Muscle of back (tissue), 13 donors: ENCODE measurements at places on chromosomes 6 and 20.

GRCh38 chr20:57566399-57566798 lies 5.5 kb downstream of the PCK1 start:
- DNase-seq = no peak

DNA sequence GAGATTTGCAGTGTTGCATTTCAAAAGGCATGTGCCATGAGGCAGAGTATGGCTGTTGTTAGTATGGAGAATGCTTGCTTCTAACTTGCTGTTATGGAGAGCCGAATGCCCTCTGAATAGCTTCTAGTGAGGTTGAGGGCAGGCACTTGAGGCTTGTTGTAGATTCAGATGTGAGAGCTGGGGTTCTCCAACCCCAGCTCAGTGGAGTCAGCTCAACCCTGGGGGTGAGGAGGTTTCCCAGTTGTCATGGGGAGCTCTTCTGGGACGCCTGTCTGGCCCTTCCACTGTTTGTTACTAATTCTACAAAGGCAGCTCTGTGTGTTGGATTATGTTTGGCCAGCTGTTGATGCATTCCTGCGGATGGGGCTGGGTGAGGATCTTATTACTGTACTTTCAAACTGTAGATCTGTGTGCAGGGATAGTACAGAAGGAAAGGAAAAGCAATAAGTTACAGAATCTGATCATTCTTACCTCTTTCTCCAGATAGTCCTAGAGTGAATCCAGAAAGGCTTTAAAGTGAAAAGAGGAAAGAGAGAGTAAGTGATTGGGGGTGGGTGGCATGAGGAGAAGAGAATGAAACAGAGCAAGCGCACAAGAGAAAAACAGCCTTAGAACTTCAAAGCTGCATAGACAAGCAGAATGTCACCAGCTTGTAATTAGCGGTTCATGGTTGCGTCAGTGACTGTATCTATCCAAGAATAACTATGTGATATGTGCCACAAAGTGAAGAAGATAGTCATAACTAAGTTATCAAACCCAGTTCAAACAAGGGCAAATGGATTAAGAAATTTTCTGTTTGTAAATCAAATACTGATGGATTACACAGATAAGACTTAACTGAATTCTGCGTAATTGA lies 148.7 kb downstream of the PRL start:
- DNase-seq = peak; percentile 94

GRCh38 chr6:96124778-96125177 lies 109.0 kb downstream of the FUT9 start:
- DNase-seq = no peak

DNA sequence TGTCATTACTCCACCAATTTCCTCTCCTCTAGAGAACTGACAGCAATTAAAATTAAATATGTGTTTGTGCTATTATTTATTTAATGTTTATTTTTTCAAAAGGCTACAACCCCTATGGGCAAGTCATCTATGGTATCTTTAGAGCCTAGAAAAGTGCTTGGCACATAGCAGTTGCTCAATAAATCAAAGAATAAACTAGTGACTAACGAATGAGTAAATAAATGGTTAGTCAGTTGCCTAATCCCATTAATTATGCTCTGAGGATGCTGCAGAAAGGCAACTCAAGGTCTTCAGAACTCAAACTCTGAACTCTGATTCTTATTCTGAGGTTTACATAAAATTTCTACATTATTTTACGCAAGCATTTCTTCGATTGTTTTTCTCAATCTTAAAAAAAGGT lies 193.0 kb upstream of the TSHZ2 start:
- no peak for DNase-seq

- DNase-seq = no peak
Measured at GRCh38 chr20:10637563-10637962, 36.2 kb downstream of the JAG1 start.

DNA sequence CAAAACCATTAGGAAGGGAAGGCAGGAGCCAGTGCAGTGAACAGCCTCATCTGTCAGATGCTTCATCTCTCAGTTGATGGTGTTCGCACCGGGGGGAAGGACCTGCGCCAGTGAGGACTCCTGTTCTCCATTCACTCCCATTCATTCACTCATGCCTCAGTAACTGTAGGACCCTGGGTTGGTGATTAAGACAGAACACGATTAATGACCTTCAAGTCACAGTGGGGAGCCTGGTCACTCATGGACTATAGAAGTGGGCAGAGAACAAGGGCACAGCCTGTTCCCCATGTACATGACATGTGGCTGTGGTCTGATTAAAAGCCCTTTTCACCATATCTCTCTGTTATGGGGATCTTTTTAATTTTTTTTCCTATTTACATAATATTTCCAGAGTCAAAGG lies 113.3 kb downstream of the RPS12 start:
- no peak for DNase-seq

GRCh38 chr6:3061501-3061941 lies 6.8 kb upstream of the RIPK1 start:
- peak; percentile 92 for DNase-seq

DNA sequence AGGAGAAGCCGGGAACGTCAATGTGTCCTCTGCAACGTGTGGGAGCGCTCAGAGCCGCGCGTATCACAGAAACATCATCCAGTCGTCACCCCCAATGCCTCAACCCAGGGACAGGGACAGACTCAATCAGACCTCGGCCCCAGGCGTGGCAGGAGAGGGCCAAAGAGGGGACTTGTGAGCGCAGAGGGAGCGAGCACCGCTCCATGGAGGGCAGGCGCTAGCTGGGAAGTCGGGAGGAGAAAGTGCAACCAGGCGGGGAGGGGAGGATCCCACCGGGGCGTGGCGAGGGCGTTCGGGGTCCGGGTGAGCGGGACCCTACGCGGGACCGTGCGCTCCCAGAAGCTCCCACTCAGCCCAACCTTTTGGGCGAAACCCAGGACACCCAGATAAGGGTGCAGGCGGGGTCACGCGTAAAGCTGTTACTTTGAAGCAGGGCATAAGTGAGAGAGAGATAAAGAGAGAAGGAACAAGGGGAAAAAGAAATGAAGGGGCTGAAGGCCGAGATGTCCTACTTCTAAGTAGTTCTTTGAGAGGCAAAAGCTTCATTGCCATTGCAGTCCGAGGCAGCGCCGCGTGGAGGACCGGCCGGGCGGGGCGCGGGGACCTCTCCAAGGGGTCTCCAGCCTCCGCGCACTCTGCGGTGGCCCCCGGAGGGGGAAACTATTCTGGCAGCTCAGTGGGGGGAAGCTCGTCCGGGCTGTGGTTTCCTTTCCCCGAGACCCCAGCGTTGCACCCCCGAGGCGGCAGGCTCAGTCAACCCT lies 862 bp upstream of the SOBP start:
- peak; percentile 90 for DNase-seq

- no peak for DNase-seq
Measured at GRCh38 chr6:14210077-14210476, 92.5 kb downstream of the CD83 start.

DNA sequence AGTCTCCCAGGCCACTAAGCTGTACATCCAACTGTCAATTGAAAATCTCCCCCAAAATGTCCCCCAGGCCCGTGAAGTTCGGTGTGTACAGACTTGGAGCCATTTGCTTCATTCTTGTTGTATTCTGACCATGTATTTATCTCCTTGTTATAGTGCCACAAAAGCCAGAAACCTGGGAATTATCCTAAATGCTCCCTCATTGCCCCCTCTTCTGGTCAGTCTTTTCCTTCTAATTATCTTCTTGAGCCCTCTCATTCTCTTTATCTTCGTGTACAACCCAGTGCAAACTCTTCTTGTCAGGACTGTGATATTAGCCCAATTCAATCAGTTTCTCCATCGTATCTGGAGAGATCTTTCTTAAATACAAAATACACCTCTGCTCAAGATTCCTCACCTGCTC lies 64.7 kb downstream of the RFX6 start:
- DNase-seq = no peak

GRCh38 chr6:17456711-17457110 lies 63.3 kb downstream of the CAP2 start:
- DNase-seq = no peak

DNA sequence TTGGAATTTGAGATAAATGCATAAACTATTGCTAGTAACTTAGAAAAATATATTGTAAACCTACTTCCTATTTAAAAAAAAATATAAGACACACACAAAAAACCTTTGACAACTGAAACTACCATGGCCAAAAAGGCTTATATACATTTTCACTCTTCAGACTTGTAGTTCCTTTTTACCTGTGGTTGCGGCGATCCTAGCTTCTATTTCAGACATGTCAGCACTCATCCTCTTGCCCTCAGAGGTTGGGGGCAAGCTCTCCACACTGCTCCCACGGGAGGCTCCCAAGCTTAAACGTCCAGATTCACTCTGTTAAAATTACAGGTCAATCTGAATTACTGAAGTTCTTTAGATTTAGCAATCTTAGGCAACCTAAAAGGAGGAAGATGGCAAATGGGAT lies 39.8 kb downstream of the MAP3K7 start:
- no peak for DNase-seq

DNA sequence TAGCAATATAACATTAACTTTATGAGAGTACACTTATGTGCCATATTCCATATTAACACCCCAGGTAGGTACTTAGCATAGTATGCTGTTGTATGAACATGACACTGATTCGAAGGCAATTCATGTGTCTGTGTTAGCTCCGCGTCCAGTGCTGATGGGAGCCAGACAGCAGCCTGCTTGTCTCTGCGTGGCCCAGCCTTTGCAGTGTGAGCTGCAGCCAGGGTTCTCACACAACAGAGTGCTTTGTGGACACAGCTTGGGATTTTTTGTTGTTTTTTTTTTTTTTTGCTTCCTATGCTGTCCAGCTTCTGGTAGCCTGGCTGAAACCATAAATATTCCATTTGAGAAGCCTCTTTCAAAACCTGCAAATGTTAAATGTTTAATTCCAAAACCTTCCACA lies 350.9 kb downstream of the SMOC2 start:
- no peak for DNase-seq

GRCh38 chr6:10794239-10794638 lies 44.1 kb downstream of the MAK start:
- no peak for DNase-seq

GRCh38 chr6:166318649-166319600 lies 10.7 kb upstream of the PRR18 start:
- DNase-seq = no peak

DNA sequence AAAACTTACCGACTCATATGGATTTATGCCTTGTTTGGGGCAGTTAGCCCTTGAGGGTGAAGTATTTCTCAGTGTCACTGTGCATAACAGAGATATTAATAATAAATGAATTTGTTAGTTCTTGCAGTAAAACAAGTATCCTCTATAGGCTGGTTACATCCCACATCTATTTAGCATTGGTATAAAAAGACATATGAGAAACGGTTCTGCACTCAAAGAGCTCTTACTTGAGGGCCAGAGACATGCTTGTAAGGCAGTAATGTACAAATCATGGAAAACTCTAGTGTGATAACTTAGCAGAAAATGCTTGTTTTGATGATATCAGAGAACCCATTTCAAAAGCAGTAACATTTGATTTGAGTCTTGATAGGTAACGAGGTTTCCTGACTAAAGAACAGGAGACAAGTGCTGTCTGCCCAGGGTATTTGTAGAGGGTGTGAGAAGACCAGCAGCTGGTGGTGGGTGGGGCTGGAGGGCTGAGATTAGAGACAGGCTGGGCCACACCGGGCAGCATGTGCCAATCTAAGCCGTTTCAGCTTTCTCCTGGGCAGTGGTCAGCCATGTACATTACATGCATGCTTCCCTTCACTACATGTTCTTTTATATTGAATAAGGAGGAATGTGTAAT lies 46.3 kb downstream of the TULP4 start:
- DNase-seq = peak; percentile 39

DNA sequence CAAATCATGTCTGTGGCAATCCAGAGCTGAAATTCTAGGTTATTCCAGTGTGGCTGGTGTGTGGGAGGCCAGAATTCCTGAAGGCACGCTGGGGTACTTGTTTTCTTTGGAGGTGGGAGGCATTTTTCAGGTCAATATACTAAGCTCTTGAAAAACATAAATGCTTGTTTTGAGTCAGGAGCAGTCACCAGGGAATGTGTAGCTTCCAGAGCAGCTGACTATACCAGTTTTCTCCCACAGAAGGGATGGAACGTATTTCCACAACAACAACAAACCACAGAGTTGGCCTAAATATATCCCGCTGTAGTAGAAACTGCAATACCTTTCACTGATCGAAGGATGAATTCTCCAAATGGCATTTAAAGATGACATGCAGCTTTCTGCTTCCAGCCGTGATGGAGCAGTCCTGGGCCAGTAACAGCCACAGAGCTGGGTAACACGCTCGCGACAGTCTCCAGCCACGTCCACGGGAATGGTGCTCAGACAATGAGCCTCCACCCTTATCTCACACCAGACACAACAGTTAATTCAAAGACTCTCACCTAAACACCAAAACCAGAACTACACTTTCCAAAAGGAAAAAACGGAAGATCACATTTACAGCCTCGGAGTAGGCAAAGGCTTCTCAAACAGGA lies 23.2 kb downstream of the CHRNA4 start:
- no peak for DNase-seq

DNA sequence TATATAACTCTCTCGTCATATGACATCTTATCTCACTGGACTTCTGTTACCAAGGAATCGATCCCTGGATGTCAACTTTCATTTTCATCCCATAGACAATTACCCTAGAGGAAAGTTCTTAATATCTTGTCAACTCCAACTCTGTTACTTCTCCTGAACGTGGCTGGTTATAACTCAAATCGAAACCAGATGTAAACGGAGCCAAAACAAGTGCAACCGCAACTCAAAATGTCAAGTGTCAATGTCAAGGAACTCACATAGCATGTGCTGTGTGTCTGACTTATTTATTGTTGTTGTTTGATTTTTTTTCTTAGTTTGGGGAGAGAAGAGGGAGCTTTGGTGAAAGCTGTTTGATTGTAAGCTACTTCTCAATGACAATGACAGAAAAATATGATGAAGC lies 108.6 kb downstream of the VIP start:
- no peak for DNase-seq

DNA sequence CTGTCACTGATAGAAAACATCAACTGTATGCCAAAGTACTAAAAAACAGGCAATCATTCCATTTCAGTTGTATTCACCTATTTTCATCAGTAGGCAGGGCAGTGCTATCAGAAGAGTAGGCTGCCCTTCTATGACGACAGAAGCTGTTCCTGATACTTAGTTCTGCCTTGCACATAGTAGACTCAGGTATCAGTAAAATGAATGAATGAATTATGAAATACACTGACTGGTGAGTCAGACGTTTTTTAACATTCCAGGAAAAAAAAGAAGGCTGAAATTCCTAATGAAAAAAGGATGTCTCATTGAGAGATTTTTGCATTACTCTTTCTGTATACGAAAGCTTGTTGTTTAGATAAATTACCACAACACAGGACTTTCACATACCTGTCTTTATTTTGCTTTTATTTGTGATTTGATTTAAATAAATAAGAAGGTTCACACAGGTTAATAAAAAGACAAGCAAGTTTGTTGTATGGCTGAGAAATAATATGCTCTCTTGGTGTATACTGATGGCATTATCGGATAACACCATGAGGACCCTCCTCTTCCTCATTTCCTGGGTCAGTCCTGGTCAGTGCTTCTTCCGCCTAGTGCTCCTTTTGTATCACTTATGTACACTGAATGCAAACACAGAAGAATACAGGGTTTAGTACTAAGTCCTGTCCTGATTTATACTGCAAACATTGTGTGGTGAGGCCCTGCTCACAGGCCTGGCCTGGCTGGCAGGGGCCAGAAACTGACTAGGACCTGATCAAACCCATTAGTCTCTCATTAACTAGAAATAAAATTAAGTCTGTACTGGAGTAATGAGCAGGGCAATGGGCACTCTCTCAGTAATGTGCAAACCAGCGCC lies 39.4 kb upstream of the SPDEF start:
- DNase-seq = no peak
